T-helper 9 cell (primary cell): ENCODE measurements at places on chromosomes 5 and 9.
A peak's percentile ranks its signal among the peaks of the same experiment; 100 is the strongest.

GRCh38 chr5:197892-198489, 6.7 kb downstream of the LRRC14B start:
- DNase-seq: no peak

DNA sequence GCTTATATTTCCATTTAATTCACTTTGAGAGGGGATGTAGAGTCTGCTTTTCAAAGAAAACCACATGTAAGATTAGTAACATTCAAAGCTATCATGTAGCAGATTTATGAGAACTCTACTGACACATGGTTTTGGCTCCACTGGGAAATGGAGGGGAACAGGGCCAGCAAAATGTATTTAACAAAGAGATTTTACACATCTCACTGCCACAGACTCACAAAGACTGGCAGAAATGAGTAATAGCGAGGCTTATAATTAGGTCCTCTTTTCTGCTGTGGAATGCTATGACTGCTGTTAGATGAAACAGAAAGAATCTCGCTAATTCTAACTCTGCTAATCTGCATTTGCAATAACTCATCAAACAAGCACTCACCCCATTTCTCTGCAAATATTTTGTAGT, 4.5 kb downstream of the DAP start:
- DNase-seq: no peak

- DNase-seq: peak; percentile 19
Measured at GRCh38 chr5:1008451-1009358, at the start of gene NKD2. Gene NKD2, plus strand, starts transcription at chr5:1008802. Its CDS starts 256 bp downstream, at chr5:1009058.

DNA sequence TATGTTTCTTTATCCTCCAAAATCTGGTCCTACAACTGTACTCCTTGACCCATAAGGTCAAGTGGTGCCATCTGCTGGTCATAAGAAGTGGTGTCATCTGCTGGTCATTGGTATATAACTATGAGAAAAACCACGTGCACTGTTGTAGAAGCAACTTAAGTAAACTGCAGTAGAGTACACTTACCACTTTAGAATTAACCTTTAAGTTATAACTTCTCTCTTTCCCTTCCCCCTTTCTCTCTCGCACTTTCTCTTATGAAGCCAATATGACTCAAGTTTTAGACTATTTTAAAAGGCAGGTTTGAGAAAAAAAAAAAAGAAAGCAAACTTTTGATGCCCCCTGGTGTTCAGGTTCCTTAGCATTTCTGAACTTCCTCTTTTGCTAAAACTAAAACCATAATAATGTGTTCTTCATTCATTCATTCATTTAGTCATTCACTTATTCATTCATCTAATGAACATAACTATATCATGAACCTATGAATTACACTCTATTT, 12.8 kb upstream of the MTAP start:
- peak; percentile 27 for DNase-seq

GRCh38 chr9:75889977-75890471, 449 bp upstream of the PCSK5 start:
- peak; percentile 0 for DNase-seq

- DNase-seq: no peak
Measured at GRCh38 chr9:108234811-108235210, 621.0 kb downstream of the ACTL7B start.

GRCh38 chr5:133736512-133736911, 124.2 kb upstream of the FSTL4 start:
- DNase-seq: no peak

GRCh38 chr9:109875495-109876129, 95.6 kb downstream of the PALM2AKAP2 start:
- DNase-seq: no peak
